ENCODE measurements at places on chromosomes 3 and 15.

DNA sequence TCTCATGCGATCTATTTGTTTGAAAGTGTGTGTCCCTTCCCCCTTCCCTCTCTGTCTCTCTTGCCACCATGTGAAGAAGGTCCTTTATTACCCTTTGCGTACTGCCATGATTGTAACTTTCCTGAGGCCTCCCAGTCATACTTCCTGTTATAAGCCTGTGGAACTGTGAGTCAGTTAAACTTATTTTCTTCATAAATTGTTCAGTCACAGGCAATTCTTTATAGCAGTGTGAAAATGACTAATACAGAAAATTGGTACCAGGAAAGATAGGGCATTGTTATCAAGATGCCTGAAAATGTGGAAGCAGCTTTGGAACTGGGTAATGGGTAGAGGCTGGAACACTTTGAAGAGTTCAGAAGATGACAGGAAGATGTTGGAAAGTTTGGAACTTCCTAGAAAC is 743.7 kb upstream of the NECTIN3 start:
- no peak for DNase-seq

GRCh38 chr15:88874275-88874674 is 21.1 kb downstream of the HAPLN3 start:
- DNase-seq = no peak

GRCh38 chr3:140763532-140763931 is 85.7 kb downstream of the TRIM42 start:
- no peak for DNase-seq

- DNase-seq = no peak
These were observed at the start of gene P2RY12 for GRCh38 chr3:151384741-151385174. Gene P2RY12, minus strand, starts transcription at chr3:151384753. Its CDS starts 45,908 bp downstream, at chr3:151338845.

- no peak for DNase-seq
These were observed 48.0 kb upstream of the TBL1XR1 start for GRCh38 chr3:177245250-177245649.

DNA sequence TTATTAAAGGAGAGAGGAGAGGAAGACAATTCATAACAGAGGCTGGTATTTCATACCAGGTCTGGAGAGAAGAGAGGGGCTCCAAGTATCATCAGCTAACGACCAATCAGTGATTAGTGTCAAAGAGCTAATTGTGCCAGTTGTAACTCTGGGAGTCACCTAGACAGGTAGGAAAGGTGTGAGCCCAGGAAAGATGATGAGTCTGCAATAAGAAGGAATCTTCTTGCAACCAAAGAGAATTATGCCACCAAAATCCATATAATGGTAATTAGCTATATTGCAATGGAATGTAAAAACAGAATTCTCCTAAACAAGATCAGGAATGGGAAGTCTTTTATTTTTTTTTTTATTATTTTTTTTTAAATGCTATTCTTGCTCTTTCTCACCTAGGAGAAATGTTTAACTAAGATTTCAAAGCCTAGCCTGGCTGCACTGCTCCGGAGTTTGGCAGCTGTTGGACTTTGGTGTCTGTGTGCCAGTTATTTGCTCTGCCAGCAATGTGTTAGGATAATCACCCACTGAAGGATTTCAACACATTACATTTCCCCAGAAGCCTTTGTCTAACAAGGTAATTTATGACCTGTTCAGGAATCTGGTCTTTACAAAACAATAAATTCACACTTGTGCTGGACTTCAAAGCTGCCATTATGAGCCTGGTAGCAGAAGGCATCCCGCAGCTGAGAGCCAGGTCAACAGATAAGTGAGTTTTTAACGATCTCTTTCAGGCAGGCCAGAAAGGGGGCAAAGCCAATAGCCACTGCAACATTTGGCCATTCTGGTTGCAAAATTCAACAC is 89.4 kb downstream of the FOXB1 start:
- DNase-seq = no peak

GRCh38 chr15:70823196-70823595 is 30.8 kb downstream of the LARP6 start:
- no peak for DNase-seq

GRCh38 chr3:148990236-148990635 is 1.1 kb upstream of the GYG1 start:
- DNase-seq = no peak

DNA sequence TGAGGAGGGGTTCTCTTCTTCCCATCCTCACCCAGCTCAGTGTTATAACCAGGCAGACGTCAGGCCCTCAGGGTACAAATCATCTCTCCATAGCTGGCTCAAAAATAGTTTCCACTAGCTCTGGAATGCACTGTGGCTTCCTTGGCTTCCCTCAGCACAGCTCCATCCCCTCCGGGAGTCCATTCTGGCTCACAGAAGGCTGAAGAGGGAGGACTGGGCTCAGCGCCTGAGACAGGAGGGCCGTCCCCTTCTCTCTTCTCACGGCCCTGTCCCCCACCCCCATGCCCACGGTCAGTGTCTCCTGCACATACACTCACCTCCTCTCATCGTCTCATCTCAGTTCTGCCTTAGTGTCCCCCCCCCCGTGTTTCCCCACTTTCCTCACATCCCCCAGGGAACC is 50.1 kb downstream of the UMPS start:
- no peak for DNase-seq

GRCh38 chr3:58518291-58518789 is 18.6 kb downstream of the ACOX2 start:
- DNase-seq = no peak

- no peak for DNase-seq
These were observed 53.6 kb upstream of the MAP3K13 start for GRCh38 chr3:185309302-185309701.

- no peak for DNase-seq
These were observed 104.7 kb upstream of the LINGO1 start for GRCh38 chr15:77737238-77738037.

GRCh38 chr15:25464784-25465183 is 26.0 kb upstream of the UBE3A start:
- DNase-seq = no peak

DNA sequence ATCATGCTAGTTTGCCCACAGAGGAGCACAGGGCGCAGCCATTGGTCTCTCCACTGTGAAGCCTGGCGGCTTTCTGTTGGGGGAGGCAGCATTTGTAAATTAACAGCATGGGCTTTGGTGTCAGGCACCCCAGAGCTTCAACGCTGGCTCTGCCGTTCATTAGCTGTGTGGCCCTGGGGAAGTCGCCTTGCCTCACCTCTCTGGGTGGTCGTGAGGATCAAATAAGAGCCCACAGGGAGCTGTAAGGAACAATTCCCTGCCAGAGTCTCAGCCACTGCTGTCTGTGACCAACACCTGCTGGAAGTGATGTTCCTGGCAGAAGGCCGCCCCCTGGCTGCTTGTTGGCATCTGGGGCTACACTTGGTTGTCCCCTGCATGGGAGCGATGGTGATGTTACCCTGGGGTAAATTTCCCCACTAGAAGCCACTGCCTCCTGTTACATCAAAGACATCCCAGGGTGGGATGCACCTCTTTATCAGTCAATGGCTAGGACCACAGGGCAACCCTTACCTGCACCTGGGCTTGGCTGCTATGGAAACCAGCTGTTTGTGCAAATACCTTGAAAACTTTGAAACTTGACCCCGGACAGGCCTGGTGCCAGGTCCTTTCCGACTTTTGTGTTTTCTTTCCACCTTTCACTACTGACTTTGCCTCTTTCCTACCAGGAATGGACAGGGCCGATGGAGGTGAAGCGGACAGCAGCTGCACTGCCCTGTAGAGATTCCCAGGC is 36.9 kb downstream of the DNASE1L3 start:
- no peak for DNase-seq

- DNase-seq = no peak
These were observed 141.7 kb upstream of the MBNL1 start for GRCh38 chr3:152127058-152127457.

DNA sequence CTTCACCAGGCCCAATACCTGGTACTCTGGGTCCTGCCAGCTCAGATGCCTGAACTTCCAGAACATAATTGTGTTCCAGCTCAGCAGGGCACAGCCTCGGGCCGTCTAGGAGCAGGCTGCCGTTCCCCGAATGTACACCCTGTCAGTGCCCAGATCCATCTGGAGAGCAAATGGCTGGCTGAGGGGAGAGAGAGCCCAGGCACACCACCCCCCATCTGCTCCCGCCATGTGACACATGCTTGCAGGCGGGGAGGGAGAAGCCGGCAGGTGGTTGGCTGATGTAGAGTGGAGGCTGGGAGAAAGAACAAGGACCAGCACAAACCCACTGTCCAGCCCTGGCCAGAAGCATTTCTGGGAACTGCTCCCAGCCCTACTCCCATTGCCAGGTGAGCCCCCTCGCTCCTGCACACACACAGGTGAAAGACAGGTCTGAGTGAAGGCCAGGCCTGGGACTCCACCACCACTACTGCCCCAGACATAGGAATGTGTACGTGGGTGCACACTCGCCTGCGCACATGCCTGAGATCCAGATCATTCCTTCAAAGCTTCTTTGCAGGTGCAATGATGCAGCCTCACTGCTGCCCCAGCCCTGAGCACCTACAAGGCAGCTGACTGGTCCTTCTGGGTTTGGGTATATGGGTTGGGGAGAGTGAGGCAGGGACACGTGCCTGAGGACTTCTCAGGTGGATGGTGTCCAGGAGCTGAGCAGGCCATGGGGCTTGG is 53.5 kb downstream of the SEMA5B start:
- DNase-seq = no peak

Measured in T-helper 2 cell (primary cell).